ENCODE measurements at places on chromosomes 2 and 18.

GRCh38 chr2:105537920-105538319 is 139.1 kb upstream of the FHL2 start:
- DNase-seq = no peak

DNA sequence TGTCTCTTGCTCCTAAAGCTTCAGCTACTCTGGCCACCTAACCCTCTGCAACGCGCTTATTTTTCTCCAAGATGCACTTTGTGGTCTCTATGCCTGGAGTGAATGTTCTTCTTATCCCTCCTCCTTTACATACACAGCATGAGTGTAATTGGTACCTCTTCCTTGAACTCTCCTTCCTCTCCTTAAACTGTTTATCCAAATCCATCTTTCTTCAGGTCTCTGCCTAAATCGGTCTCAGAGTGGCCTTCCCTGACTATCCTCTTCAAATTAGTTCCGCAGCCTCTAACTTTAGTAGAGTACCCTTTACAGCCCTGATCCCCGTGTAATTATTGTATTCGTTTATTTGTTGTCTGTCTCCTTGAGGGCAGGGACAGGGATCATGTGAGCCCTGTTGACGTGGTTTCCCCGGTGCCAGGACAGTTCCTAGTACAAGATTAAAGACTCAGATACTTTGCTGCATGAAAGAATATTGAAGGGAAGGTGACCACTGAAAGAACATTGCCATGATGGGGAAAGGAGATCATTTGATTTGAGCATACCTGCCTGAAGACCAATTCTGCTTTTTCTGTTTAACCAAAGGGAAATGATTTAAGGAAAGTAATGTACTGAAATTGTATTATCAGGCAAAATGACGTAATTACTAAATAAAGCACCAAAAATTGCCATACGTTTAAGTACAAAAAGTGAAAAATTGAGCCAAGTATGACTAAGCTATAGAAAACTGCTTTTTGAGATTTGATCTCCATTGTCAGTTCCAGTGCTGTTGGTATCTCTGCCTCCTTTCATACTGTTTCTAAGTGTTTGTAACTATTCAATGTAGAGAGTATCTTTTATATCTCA is 1.2 kb downstream of the CNOT9 start:
- DNase-seq = peak; percentile 47

GRCh38 chr2:226183550-226183949 is 616.1 kb downstream of the IRS1 start:
- DNase-seq = no peak

DNA sequence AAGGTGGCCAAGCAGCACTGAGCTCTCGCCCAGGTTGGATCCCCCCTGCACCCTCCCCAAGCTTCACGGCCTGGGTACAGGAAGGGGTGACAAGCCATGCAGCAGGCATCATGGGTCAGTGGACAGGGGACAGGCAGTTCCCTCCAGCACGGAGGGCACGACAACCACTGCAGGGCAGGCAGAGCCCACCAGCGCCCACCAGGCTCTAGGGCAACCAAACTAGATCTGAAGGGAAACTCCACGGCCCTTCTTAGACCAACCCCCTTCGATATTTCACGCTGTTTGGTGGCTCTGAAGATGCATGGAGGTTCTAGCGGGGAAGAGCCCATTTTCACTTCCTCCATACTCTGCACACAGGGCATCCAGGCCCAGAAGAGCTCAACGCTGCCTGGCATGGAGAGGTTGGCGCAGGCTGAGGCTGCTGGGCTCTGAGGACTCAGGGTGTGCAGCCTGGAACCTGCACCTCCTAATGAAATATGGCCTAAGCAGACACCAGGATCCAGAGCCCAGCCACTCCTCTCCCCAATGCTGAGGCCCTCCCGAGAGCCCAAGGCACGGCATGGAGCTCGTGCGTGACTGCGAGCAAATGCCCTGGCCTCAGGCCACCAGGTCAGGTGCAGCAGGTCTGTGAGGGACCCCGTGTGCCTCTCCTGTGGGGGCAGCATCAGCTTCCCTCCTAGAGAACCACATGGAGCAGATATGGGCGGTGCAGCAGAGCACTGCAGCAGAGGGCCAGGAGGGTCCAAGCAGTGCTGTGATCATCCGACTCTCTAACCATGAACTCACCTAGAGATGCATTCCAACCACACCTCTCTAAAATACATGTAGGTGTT is 8.7 kb upstream of the MTERF4 start:
- DNase-seq = no peak

DNA sequence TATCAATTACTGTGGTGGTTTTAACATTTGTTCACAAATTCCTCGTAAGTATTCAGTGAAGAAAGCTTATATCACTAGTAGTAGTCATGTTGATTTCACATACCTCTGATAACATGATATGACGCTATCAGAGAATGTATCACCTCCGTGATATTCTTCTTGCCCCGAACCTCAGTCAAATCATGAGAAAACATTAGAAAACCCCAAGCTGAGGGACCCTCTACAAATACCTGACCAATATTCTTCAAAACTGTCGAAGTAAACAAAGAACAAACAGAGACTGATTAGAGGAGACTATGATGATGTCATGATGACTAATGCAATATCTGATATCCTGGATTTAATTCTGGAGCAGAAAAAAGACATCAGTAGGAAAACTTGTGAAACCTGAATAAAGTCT is 85.6 kb upstream of the SPOPL start:
- no peak for DNase-seq

DNA sequence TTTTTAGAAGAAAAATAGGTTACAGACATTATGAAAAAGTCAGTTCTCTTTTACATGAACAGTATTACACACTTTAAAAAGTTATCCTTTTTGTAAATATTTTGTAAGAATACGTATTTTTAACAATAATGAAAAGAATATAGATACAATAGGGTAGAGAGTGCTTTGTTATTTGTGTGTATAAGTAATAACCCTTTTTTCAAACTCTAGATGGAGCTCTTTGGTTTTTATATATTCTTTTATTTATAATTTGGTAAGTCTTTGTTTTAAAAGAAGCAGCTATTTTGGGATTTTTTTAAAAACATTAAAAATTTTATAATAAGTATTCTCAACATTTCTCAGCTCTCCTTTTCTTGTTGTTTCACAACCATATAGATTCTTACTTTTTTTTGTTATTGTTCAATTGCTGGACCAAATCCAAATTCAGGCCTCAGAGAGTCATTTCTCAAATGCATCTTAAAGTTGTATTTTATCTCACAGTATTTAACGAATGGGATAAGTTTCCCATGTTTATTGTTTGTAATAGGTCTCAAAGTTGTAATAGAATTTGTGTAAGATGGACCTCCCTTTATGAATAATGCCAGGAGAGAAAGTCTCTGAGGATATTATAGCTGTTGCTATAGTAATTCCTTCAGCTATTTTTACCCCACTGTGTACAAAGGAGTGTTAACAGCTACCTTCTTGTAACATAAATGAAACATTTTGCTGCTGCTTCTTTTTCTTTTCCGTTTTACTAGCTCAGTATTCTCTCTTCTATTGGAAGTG is 46.4 kb downstream of the ACYP2 start:
- DNase-seq = no peak

DNA sequence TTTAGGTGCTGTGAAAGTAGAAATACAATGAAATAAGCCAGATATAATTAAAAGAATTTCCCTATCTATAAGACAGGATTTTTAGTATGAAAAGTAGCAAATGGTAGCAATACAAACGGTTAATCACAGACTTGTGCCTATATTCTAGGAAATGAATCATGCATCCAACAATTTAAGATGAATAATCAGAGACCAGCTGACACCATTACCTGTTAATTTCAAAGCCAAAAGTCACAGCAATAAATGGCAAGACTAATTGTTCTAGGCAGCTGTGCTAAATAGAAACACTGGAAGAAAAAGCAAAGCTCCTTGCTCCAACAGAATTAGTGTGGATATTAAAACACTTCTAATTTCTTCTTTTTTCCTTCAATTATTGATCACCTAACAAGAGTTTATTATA is 35.1 kb upstream of the MPP4 start:
- no peak for DNase-seq

DNA sequence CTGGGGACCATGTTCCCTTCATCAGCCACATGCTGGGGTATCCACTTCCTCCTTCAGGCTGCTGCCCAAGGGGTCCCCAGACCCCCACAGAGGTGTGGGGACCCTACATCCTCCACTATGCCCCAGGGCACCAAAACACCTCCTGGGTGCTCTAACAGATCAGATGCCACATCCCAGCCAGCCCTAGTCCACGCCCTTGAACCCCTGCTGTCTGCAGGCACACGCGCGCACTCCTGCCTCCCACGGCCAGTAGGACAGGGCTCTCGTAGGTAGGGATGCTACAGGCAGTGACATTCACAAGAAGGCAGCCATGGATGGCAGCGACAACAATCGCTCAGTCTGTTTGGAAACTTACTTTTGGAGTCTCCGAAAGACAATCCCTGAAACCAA is 3.0 kb upstream of the GPC1 start:
- no peak for DNase-seq

DNA sequence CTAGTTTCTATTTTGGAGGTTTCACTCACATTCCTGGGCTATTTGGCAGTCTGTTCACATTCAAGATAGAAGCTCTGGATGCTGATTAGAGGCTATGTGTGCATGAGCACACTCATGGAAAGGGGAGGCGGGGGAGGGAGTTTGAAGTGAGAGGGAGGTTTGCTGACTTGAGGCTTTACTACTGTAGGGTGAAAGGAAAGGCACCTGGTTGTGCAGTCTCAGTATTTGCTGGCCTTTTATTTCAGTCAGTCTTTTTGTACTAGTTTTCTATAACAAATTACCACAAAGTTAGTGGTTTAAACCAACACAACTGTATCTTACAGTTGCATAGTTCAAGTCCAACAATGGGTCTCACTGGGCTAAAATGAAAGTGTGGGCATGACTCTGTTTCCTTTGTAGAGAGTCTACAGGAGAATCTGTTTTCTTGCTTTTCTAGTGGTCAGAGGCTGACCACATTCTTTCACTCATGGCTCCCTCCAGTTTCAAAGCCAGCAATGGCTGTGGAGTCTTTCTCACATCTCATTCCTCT is 47.7 kb upstream of the NR4A2 start:
- no peak for DNase-seq

GRCh38 chr18:35215026-35215425 is 25.8 kb upstream of the ZNF397 start:
- no peak for DNase-seq

DNA sequence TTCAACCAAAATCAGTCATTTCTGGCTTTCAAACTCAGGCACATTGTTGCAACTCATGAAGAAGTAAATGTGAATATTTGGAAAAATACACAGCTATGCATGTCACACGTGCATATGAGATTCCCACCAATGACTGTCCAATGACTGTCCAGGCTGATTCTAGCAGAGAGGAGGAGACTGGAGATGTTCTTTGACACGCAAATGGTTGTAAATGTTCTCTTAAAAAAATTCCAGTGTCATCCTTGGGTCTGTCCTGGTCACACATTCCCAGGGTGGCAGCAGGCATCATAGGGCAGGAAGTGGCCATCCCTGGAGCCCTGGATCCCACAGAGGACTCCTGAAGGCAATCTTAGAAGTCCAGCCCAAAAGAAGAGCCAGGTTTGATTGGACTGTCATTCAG is 40.9 kb downstream of the TWIST2 start:
- no peak for DNase-seq

- DNase-seq = no peak
These were observed 679.7 kb downstream of the NYAP2 start for GRCh38 chr2:226079196-226079595.

- DNase-seq = no peak
These were observed 226.9 kb upstream of the TNP1 start for GRCh38 chr2:217086718-217087117.

- DNase-seq = peak; percentile 88
These were observed 4.7 kb upstream of the ZNF516 start for GRCh38 chr18:76499637-76500340.

- DNase-seq = no peak
These were observed 798.8 kb upstream of the HS6ST1 start for GRCh38 chr2:129117434-129117833.

GRCh38 chr18:321865-322467 is 54.1 kb upstream of the THOC1 start:
- no peak for DNase-seq

DNA sequence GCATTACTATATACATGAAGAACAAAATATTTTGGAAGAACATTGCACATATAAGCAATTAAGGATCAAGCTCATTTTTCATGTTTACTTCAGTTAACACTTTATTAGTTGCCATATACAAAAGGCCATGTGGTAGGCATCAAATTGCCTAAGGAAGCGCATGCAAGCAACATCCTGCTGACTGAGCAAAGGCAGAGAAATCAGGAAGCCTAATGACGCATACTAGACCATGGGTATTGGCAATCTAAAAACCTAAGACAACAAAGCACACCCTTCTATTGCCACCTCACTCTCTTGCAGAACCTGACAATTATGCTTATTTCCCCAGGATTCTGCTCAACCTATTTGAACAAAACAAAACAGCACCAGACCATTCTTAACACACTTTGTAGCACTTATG is 171.9 kb downstream of the STK39 start:
- DNase-seq = no peak

- DNase-seq = peak; percentile 15
These were observed 23.7 kb downstream of the CRACDL start for GRCh38 chr2:98912221-98912851.

DNA sequence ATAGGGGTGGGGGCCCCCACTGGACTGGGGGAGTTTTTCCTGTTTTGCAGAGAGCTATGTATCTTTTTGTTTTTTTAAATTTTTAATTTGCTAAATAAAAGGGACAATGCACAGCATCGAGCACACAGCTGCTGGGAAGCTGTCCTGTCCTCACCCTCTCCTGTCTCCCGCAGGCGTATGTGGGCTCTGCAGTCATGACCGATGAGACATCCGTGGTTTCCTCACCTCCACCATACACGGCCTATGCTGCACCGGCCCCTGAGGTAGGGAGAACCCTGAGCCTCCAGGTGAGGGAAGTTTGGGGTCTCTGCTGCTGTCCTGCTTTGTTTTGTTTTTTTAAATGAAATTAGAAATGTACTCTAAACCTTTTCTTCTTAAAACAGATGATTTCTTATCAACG is 27.6 kb downstream of the PLEKHB2 start:
- no peak for DNase-seq

DNA sequence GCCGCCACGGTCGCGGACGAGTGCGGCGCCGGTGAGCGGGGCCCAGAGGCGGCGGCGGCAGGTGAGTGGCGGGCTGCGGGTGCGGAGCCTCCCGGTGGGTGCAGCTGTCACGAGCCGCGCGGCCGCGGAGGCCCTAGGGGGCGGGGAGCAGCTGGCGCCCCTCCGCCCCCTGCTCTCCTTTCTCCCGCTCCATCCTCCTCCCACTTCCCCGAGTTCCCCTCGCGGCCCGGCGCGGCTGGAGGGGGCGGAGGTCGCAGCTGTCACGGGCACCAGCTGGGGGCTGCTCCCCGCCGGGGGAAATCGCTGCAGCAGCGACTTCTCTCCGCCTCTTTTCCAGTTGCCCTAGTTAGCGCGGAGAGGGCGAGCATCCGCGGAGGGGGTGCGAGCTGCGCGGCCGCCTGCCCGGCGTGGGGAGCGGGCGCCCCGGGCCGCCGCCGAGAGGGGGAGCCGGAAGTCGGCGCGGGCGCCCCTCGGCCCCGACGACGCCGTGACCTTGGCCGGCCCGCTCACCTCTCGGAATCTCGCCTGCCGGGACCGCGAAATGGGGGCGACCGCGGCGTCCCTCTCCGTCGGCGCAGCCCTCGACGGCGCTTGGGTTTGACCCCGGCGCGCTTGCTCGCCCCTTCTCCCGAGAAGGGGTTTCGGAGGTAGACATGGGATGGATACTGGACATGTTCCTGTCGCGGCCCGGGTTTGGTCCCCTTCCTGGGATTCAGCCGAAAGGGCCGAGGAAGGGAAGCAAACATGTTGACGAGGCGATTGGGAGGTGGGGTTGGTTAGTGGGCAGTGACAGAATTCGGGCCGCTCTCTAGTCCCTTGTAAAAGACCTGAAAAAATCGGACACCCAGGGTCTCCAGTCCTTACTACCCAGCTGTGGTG is 727 bp downstream of the NCOA1 start:
- DNase-seq = peak; percentile 75
